ENCODE measurements at places on chromosomes 7 and 10. TPM values are rescaled to one million over a fixed set of nuclear protein-coding genes. Genes with fewer than 3 reads are reported as not detected.

Gene PSD
- total RNA-seq = 4.9 TPM

Gene TMEM236
- total RNA-seq = 0.17 TPM

Gene TMEM176B
- 1.6 TPM for total RNA-seq

Gene PPP1R17
- total RNA-seq = not detected

Gene ITGA8
- not detected for total RNA-seq

DNA sequence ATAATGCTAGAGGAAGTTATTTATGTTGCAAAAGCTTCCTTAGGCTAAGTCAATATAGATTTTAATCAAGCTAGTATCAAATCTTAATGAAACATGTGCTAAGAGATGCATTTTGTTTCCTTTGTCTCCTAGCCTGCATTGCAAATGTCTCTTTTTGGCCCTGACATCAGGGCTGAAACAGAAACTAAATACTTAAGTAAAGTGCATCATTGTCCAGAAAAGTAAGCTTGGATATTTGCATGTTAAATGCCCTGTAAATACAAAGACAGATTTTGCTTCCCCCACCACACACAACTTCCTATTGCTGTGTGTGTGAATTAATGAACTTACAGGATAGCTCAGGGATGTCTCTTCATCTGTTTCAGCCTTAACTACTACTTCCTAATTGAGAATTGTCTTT lies 10.0 kb upstream of the STAMBPL1 start:
- H3K36me3 ChIP-seq = no peaks in the 10 kb centered on the region
- no peaks in the 10 kb centered on the region for H3K4me1 ChIP-seq
- H3K27me3 ChIP-seq = no peaks in the 10 kb centered on the region

DNA sequence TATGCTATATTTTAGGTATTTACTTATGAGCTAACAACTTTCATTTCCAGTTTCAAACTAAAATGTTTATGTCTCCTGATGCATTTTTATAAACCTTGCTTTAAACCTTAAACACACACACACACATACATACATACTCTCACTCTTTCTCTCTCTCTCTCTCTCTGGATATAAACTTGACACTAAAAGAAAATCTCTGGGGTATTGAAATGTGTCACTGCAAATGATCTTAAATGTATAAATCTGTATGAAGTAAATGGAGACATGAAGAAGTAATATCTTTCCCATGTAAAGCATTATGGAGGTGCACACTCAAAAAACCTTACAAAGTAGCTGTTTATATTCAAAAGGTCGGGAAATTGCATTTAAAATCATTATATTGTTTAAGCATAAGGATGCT lies 37.0 kb downstream of the RELN start:
- DNase-seq = no peak
- H3K36me3 ChIP-seq = no peaks in the 10 kb centered on the region
- no peak overlapping the region for H3K27ac ChIP-seq
- H3K27me3 ChIP-seq = no peaks in the 10 kb centered on the region
- no peaks in the 10 kb centered on the region for H3K4me1 ChIP-seq

- no peaks in the 10 kb centered on the region for H3K36me3 ChIP-seq
- no peaks in the 10 kb centered on the region for H3K27me3 ChIP-seq
- no peak overlapping the region for H3K4me3 ChIP-seq
- DNase-seq = no peak
Measured at GRCh38 chr10:120530699-120531098, 73.7 kb downstream of the PLPP4 start.

DNA sequence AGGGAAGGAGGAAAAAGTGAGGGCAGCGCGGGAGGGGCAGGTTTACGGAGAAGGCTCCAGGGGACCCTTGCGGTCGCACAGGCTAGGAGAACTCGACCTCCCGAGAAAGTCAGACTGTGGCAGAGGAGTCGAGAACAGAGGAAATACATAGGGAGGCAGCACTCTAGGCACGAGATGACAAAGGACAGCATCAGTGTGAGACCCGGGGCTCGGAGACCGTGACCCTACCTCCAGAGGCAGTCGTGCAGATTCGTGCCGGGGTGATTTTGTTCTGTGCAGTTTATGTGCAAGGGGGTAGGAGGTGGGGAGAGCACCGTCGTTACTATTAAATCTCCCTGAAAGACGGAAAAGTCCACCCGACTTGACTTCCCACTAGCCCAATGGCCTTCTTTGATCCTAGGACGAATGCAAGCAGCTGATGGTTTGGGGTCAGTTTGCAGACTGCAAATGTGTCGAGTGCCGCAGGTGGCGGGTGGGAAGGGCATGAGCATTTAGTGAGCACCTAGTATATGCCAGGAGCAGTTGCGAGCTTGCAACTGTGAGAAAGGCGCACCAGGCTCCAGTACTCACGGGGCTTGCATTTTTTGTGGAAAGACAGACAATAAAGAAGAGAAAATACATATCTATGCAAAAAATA lies 674 bp upstream of the OSBPL3 start:
- no peaks in the 10 kb centered on the region for H3K27me3 ChIP-seq
- peaks cover 51% of the 10 kb centered on the region for H3K4me1 ChIP-seq
- H3K4me3 ChIP-seq = peak overlapping the region; percentile 72
- no peaks in the 10 kb centered on the region for H3K36me3 ChIP-seq

DNA sequence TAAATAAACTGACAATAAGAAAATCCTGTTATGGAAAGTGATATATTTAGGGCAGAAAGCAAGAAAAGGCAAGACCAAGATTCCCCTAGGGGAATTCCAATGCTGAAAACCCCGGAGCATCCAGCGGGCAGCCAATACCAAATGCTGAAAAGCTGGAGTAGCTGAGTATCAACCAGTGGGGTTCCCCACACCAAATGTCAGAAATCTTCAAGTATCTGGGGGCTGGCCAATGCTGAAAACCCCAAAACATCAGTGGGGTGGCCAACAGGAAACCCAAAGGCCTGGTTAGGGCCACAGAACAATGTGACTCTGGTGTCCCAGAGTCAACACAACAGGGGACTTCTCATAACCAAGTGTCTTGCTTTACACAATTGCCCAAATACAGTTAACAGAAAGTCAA lies 271.8 kb upstream of the CACNA2D1 start:
- no peak overlapping the region for H3K27ac ChIP-seq
- H3K36me3 ChIP-seq = no peaks in the 10 kb centered on the region
- no peak for DNase-seq
- no peaks in the 10 kb centered on the region for H3K4me1 ChIP-seq
- no peak overlapping the region for H3K4me3 ChIP-seq

DNA sequence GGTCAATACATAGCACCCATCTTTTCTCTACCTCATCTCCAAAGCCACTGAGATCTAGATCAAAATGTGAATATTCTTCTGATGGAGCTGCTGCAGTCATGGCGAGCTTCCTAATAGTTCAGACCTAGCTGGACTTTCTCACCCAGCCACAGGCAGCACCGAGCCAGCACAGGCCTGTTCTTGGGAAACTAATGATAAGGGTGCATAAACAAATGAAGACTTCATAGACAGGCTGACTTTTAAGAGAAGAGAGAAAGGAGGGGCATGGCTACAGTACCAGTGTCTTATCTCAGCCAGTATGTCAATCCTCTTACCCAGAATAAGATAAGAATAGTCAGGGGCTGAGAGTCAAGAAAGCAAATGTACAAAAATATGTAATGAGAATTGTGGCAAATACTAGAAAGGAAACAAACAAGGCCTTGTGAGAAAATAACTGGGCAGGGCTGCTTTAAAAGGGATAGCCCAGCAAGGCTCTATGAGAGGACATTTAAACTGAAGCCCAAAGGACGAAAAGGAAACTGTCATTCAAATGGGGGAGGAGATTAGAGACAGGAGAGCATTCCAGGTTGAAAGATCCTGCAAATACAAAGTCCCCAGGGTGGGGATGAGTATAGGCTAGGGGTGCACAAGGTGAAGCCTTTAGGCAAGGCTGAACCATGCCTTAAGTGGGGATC lies 21.8 kb upstream of the CDK14 start:
- H3K4me1 ChIP-seq = no peaks in the 10 kb centered on the region
- no peak for DNase-seq
- H3K36me3 ChIP-seq = no peaks in the 10 kb centered on the region
- no peak overlapping the region for H3K4me3 ChIP-seq
- no peaks in the 10 kb centered on the region for H3K27me3 ChIP-seq

- H3K36me3 ChIP-seq = no peaks in the 10 kb centered on the region
- H3K4me1 ChIP-seq = no peaks in the 10 kb centered on the region
Measured at GRCh38 chr10:20622531-20623211, 274.4 kb downstream of the NEBL start.
